ENCODE measurements at places on chromosomes 1 and 21.

- no peak for DNase-seq
These were observed 2.5 kb upstream of the SLC25A44 start for GRCh38 chr1:156191292-156191964.

- no peak for DNase-seq
These were observed 80.3 kb downstream of the SSBP3 start for GRCh38 chr1:54325703-54326461.

DNA sequence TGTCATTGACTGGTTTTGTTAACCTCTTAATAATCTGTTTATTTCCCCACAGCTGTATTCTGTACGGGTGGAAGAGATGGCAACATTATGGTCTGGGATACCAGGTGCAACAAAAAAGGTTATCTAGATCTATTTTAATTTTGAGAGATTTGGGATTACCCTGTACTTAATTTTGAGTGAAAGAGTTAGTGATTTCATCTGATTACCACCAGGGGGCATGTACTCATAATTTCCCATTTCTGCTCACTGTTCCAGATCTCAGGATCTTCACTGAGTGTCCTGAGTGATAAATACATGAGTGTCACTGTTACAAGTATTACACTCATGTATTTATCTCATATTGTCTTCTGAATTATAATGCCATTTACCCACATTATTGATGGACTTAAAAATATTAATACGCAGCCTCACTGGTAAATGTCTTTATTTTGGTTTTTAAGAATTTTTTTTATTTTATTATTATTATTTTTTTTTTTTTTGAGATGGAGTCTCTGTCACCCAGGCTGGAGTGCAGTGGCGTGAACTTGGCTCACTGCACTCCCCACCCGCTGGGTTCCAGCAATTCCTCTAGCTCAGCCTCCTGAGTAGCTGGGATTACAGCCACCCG is 27.4 kb downstream of the DTL start:
- no peak for DNase-seq

- no peak for DNase-seq
These were observed 10.4 kb downstream of the RPL11 start for GRCh38 chr1:23701996-23702395.

DNA sequence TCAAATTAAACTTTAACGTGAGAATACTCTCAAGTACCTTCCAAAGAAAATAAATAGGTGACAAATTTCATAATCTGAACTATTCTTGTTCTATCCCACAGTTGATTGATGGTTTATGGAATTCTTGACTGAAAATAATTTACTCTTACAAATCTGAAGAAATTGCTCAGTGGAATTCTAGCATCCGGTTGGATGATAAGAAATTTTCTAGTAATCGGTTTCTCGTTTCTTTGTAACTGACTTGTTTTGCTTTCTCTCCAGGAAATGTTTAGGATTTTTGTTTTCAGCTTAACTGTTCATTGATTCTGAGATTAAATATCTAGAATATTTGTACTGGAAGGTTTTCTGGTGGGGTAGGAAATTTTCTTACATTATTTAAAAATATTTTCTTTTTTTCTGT is 558.9 kb upstream of the ADAMTS5 start:
- no peak for DNase-seq

DNA sequence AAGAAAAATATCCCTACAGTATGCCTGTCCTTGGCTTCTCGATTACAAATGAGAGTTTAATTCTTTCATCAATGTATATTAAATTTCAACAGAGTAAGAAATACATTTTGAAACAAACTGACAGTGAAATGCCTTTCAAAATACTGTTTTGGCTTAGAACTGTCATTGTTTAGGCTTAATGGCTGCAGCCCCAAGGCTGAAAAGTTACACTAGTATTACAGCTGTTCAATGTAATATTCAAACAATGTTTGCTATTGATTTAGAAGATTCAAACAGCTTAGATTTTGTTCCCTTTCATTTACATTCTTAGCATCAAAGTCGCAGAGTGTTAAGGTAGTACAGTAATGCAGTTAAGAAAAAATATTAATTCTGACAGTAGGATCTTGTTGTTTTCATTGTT is 882.9 kb upstream of the ADGRL2 start:
- DNase-seq = no peak

- DNase-seq = no peak
These were observed 5.9 kb downstream of the IARS2 start for GRCh38 chr1:220099826-220100225.

- DNase-seq = no peak
These were observed 3.9 kb upstream of the TMPRSS2 start for GRCh38 chr21:41511858-41512257.

DNA sequence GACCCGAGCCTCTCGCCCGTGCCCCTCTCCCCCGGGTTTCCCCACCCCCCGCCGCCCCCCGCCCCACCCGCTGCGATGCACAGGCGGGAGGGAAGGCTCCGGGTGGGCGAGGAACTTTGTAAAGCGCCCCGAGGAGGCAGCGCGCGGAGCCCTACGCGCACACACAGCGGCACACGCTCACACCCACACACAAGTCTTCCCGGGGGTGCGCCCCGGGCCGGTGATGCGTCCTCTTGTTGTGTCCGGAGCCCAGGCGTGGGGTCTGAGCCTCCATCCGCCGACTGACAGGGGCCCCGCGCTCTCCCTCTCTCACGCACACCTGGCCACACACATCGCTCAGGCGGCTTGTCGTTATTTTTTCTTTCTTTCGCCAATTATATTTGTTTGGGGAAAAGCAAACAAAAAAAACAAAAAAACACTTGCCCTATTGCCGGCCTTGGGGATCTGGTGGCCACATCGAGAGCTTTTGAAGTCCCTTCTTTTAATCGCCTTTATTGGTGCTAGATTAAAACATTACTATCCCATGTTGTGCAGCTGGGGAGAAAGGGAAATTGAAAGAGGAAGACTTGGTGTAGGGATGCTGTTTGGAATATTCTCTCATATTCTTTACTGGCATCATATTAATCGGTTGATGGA is 770 bp downstream of the NTNG1 start:
- no peak for DNase-seq

DNA sequence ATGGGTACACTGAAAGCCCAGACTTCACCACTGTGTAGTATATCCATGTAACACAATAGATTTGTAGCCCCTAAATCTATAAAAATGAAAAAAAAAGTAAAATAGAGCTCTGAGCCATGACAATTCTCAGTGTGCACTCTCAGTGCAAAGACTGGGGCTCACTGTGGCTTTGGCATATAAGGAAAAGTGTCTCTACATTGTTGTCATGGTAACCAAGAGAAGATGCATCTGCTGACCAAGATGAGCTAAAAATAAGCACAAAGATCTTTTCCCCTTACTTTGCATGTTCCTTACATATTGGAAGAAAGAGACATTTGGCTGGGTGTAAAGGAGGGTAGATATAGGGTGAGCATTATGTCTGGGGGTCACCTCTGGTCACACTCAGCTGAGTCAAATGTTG is 12.0 kb downstream of the PGLYRP4 start:
- DNase-seq = no peak

- no peak for DNase-seq
These were observed 105.6 kb upstream of the PLXNA2 start for GRCh38 chr1:208349694-208350330.

- DNase-seq = no peak
These were observed 170.5 kb upstream of the KIAA0040 start for GRCh38 chr1:175363031-175363430.

GRCh38 chr21:30126576-30126975 is 40.0 kb downstream of the CLDN17 start:
- DNase-seq = no peak

DNA sequence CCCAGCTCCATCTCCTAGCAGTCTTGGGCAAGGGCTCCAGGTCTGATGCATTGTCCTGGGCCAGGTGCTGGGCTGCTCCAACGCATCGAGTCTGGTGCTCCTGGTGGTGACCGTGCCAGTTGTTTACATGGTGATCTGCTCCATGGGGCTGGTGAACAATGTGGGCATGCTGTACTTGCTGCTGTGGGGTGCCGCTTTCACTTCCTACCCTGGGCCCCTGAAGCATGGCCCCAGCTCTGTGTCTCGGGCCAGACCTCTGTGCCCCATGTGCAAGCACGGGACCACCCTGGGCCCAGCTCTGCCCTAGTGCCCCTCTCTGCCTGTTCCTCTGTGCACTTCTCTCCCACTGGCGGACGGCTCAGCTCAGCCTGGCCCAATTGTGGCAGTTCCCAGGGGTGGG is 119.4 kb downstream of the MAST2 start:
- no peak for DNase-seq

- no peak for DNase-seq
These were observed 293.5 kb downstream of the MRPL39 start for GRCh38 chr21:25313829-25314228.

DNA sequence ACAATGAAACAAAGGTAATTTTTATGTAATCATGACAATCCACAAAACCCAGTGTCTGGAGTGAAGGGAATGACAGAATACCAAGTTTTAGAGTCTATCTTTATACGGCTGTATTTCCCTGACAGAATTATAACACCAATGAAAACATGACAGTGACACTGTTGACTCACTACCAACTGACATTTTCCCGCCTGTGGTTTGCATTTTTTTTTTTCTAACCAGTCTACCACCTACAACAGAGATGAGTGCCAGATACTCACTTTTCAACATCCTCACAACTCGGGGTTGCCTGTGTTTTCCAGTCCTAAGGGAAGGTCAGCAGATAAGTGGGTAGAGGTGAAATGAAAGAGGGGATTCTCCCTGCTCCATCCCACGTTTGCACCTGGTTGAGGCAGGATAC is 118.9 kb downstream of the KCNJ6 start:
- DNase-seq = no peak

DNA sequence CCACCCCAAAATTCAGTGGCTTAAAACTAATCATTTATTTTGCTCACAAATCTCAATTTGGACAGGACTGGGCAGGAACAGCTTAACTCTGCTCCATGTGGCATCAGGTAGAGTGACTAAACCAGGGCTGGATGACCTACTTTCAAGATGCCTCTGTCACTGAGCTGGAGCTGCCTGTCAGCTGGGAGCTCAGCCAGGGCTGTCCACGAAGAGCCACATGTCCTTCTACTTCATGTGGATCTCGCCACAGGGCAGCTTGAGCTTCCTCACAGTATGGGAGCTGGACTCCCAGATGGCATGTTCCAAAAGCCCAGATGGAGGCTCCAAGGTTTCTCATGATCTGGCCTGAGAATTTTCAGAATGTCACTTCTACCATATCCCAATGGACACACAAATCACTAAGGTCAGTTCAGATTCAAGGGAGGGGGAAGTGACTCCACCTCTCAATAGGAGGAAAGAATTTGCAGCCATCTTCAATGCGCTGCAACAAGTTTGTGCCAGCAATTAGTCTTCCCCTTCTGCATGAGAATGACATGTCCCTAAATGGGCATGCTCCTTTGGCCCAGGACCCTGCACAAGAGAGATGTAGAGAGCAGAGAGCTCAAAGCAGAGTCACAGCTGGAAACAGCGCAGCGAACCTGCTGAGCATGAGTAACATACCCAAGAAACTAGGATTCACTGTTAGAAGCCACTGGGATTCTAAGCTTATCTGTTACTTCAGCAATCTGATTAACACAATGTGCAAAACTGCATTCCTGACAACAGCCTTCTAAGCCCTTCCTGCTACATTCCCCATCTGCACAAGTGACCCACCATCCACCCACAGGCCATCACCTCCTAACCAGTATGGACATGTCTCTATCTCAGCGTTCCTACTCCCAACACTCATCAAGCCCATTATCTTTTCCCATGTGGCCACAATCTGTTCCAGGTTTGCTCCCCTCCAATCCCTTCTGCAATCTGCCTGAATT is 17.0 kb downstream of the HLCS start:
- DNase-seq = no peak

DNA sequence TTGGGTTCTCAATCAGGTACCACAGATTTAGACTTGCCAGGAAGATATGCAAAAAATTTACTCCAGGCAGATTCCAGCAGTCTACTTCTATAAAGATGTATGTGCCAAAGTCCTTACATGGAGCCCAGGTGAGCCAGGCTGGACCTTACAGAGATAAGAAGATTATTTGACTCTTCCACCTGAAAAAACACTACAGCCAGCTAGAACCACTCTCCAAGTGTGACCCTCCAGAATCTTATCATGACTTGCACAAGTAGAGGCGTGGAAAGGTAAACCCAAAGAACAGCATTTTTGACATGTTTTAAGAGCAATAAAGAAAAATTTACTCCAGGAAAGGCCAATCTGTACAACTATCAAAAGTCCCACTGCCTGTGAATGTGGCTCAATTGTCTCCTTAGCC is 146.8 kb upstream of the DPT start:
- DNase-seq = no peak

- DNase-seq = no peak
These were observed 1.7 kb downstream of the WASF2 start for GRCh38 chr1:27487966-27488884.

GRCh38 chr1:71666609-71667008 is 585.8 kb upstream of the ZRANB2 start:
- no peak for DNase-seq

- DNase-seq = no peak
These were observed 5.8 kb downstream of the PCNT start for GRCh38 chr21:46329796-46330195.

GRCh38 chr1:116671912-116672311 is 4.4 kb upstream of the IGSF3 start:
- DNase-seq = no peak

DNA sequence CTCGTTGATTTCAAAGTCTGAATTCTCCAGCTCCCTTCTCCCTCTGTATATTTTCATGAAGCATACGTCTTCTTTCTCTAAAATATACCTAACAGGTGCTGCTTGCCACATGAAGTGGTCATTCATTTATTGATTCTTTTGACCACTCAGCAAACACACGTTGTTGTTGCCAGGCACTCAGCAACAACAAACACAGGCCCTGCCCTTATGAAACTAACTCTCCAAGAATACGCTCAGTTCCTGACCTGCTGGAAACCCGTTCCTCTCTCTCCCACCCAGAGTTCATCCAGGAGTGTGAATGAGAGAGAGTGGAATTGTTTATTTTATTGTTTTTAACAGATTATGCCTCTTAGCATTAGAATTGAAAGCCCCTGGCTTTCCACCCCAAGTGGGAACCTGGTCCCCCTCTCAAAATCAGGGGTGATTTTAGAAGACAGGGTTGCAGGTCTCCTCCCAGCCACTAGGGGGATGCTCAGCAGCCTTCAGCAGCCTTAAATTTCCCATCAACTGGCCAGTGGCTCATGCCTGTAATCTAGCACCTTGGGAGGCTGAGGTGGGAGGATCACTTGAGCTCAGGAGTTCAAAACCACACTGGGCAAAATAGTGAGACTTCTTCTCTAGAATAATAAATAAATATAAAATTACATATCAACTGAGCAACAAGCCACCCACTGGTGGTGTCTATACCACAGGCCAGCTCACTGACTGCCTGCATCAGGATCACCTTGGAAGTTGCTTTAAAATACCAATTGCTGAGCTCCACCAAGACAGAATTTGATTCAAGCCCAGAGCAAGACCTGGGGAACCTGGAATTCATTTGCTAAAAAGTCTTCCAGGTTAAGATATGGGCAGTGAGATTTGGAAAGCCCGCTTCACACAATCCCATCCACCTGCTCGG is 181.0 kb upstream of the KLHDC7A start:
- DNase-seq = no peak

DNA sequence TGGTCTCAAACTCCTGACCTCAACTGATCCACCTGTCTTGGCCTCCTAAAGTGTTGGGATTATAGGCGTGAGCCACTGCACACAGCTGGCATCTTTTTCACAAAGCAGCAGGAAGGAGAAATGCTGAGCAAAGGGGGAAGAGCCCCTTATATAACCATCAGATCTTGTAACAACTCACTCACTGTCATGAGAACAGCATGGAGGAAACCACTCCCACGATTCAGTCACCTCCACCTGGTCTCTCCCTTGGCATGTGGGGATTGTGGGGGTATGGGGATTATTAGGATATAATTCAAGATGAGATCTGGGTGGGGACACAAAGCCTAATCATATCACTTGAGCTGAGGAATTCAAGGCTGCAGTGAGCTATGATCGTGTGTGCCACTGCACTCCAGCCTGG is 3.0 kb upstream of the MFSD2A start:
- no peak for DNase-seq

- DNase-seq = no peak
These were observed 180.0 kb downstream of the TTLL7 start for GRCh38 chr1:83818916-83819315.
